ENCODE measurements at places on chromosomes 6 and 20.

DNA sequence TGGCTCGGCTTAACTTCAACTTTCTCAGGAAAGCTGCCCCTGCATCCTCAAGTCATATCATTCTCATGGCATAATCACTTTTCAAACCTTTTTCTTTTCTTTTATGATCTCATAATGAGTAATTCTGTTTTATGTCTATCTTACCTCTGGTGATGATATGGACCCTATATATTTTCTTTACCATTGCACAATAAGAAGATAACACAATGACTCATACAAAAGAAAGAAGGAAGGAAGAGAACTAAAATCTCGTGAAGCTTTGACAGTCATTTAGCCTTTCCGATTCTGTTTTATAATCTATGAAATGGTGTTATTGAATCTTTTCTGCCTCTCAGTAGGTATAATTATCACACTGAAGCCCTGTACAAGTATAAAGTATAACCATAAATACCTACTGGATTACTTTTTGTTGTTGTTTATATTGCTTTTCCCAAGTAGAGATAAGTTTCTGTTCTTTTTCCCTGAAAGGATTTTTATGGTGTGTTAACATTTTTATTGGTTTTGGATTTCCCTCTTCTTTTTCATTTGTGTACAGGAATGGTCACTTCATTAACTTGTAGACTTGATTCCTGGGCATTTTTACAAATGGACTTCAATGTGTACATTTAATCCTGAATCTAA is 300.9 kb downstream of the LAMA2 start:
- no peak for DNase-seq

DNA sequence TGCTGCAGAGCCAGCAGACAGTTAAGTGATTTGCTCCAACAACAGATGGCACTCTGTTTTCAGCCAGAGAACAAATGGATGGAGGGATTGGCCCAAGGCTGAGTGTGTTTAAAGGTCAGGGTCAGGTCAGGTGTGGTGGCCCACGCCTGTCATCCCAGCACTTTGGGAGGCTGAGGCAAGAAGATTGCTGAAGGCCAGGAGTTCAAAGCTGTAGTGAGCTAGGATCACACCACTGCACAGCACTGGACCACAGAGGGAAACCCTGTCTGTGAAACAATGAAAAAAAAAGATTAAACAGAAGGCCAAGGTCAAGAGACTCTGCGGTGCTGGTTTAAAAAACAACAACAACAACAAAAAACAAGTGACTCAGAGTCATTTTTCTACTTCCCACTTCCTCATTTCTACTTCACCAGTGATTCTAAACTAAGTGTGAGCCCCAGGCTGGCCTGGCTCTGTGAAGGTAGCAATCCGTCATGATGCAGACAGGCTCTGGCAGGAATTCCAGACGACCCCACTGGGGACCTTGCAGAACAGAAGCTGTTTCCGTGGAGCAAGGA is 42.5 kb upstream of the ARMC2 start:
- DNase-seq = no peak

GRCh38 chr6:109964949-109965348 is 13.2 kb upstream of the GPR6 start:
- no peak for DNase-seq

DNA sequence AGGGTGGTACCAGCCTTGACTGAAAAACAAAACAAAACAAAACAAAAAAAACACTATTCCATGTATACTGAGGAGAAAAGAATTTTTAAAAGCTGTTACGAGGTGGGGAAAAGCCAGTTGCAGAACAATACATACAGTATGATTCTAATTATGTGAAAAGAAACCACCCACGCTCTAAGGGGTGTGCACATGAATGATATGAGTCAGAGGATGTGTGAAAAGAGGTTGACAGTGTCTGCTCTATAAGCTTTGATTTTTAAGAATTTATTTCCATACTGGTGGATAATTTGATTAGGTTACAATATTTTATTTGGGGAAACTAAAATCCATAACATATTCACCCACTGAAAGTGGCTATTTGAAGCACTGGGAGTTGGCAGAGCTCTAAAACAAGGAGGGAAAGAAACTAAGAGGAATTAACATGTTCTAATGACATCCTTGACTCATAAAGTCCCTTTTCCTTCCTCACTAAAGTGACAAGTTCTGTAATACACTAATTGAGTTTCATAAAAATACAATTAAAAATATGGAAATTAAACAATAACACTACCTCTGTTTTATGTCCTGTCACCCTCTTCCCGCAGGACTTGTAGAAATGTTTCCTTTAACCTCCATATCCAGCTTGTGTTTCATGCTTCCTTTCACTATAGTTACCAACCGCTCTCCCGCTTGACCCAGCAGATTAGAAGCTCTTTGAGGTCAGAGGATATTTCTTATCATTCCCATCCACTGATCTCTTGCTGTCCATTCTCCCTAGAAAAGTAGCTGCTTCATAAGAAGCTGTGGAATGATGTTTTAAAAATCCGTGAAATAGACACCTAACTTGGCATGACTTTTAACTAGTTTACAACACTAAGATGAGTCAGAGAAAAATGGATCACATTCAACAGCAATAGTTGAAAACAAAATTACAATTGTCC is 118.6 kb upstream of the CCDC28A start:
- DNase-seq = no peak

- no peak for DNase-seq
Observed at GRCh38 chr6:130075879-130076460, 57.6 kb downstream of the L3MBTL3 start.

DNA sequence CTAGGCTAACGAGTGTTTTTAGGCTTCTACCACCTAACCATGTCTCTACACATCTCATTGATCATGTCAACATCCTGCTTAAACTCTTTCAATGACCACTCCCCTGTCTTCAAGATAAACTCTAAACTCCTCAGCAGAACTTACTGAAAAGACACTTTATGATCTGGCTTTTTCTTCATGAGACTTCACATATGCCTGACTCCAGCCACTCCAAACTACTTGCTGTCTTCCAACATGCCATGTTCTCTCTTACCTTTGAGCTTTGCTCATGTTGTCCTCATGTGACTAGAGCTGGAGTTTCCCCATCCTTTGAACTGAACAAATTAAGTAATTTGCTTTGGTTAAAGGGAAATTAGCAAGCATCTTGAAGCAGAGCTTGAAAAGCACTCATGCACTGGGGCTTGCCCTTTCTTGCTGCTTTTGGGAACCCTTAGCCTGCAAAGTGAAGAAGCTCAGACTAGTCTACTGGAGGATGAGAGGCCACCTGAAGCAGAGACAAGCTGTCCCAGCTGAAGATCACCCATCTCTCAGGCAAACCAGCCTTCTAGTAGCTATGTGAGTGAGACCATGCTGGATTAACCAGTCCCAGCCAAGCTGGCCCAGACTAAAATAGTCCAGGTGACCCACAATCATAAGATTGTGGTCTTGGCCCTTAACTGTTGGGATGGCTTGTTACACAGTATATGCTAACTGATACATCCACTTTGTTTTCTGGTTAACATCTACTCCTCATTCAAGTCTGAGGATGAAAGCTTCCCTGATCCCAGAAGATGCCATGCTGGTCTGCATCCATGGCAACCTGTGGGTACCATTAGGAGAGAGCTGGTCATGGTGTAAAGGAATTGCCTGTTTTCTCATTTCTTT is 235.8 kb downstream of the GMPR start:
- no peak for DNase-seq

DNA sequence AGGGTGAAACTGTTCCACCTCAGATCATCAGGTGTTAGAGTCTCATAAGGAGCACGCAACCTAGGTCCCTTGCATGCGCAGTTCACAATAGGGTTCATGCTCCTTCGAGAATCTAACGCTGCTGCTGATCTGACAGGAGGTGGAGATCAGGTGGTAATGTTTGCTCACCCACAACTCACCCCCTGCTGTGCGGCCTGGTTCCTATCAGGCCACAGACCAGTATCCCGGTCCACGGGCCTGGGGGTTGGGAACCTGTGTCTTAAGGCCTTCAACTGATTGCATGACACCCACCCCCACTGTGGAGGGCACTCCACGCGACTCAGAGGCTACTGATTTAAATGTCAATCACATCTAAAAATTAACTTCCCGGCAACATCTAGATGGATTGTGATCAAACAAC is 411.2 kb upstream of the SULF2 start:
- no peak for DNase-seq

DNA sequence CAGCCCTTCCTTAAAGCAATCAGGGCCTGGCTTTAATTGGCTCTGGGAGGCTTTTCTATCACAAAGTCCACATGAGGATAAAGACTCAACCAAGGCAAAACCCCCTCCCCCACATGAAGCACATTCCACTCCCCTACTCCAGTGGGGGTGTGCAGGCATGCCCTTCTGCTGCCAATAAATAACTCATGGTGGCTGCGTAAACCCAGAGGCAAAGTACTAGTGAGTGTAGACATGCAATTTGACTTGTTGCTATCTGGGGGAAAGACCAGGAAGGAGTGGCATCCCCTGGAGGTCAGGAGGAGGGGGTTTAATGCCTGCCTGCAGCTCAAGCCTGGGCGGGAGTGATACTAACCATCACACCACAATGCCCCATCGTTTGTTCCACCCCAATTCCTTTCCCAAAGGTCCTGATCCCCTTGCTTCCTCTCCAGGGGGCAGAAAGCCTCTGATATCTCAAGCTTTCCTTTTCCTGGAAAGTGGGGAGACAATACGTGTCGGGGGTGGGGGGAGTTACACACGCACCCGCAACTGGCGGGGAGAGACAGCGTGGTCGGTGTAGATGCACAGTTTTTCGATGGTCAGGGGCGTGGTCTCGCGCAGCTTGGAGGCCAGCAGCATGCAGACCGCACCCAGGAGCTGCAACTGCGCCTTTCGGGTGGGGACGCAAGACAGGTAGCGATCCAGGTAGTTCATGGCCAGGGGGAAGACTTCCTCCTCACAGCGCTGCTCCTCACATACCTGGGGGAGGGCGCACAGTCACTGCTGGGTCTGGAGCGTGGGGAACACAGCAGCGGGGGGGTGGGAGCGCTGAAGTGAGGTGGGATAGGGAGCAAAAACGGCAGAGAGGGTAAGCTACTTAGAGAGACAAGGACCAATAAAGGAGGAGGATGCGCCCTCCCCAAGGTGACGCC is 1.5 kb downstream of the CCND3 start:
- no peak for DNase-seq

- no peak for DNase-seq
Observed at GRCh38 chr6:132687306-132687705, 26.5 kb downstream of the VNN1 start.

DNA sequence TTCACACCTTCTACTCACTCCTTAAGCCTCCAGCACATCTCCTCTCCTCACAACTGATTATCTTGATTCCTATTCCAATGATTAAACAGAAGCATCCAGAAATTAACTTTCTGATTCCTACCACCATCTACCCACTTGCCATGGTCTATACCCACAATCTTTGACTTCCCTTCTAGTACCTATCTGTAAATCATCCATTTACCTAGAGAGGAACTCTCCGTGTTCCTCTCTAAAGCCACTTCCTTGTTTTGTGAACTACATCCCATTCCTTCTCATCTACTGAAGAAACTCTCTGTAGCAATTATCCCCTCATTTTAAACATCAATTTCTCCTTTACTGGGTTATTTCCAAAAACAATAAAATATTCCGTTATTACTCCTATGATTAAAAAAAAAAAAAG is 167.3 kb downstream of the ARHGAP18 start:
- DNase-seq = no peak

GRCh38 chr6:159062564-159062945 is 17.8 kb upstream of the TAGAP start:
- DNase-seq = no peak

DNA sequence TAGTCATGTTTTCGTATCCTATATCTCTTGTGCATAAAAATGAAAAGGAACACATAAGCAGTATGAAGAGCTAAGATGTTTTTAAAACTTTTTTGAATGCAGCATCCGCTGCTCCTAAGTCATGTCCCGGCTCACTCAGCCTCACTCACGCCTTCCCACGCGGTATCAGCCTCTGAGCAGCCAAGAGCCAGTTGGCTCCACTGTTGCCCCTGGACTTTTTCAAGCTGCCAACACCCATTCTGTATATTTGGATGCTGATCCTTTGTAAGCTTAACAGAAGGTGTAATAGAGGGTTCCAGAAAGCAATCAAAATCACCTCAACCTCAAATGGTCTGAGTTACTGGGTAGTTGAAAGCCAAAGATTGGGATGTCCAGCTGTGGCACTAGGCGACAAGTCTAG is 139.3 kb downstream of the TTLL2 start:
- no peak for DNase-seq

- DNase-seq = no peak
Observed at GRCh38 chr6:65988006-65988405, 281.0 kb upstream of the EYS start.

- no peak for DNase-seq
Observed at GRCh38 chr20:44646023-44646640, 5.4 kb downstream of the ADA start.

- no peak for DNase-seq
Observed at GRCh38 chr6:118468682-118469465, 79.2 kb upstream of the PLN start.

DNA sequence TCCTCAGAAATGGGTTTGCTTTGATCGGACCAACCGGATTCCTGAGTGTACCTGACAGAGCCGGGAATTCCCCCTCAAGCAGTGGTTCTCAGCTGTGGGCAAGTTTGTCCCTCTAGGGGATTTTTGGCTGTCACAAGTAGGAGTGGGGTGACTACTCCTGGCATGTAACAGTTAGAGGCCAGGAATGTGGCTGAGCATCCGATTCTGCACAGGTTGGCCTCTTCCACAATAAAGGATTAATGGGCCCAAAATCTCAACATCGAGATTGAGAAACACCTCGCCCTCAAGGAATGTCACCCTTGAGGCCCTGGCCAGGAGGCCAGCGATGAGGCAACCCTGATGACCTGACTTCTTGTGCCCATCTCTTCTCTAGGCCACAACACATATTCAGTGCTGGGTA is 7.9 kb downstream of the AGPAT4 start:
- no peak for DNase-seq

DNA sequence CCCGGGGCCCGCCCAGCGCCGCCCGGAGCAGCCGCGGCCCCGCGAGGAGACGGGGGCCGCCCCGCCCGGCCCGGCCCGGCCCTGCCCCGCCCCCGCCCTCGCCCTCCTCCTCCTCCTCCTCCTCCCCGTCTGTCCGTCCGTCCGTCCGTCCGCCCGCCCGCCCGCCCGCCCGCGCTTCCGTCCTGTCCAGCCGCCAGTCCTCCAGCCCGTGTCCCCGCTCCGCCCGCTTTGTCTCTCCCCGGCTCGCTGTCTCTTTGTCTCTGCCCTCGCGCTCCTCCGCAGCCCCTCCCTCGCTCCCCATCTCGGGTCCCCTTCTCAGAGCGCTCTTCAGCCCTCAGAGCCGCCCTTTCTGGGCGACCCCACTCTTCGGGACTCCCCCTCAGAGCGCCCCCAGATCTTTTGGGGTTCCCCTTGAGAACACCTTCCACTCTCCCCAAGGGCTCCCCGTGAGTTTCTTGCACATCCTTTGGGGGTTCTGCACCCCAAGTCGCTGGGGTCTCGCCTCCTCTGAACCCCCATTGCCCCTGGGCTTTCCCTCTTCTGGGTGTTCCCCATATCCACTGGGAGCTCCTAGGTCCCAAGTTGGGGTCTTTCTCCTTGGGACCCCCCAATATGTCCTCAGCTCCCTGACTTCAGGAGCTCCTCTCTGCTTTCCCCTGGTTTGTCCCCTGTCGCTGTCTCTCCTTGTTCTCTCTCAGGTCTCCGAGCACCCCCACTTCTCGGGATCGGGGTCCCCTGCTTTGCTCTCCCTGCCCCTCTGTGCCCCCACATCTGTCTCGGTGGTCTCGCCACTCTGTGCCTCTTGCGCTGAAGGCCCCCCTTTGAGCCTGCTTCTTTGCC is 79.5 kb upstream of the MYL9 start:
- no peak for DNase-seq

- DNase-seq = no peak
Observed at GRCh38 chr6:92568541-92568940, 850.8 kb downstream of the EPHA7 start.

GRCh38 chr6:166540631-166541331 is 45.7 kb downstream of the RAMACL start:
- DNase-seq = no peak

- no peak for DNase-seq
Observed at GRCh38 chr20:32611868-32612267, 26.7 kb upstream of the NOL4L start.
